ENCODE measurements at places on chromosomes 1 and 21.

DNA sequence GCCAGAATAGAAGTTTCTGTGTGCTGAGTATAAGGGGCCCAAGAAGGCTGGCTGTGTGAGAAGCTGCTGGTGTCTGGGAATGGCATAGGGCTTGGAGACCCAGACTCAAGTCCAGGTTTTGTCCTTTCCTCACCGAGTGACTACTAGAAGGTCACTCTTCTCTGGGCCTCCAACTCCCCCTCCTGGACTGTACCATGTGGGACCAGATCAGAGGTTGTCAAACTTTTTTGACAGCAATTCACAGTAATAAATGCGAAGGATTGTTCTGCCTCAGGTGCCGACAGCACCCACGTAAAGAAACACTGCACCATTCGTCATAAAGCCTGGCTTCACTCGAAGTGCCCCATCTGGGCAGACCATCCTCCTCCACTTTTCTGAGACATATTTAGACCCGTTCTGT lies 29.0 kb downstream of the PKP1 start:
- DNase-seq = no peak

DNA sequence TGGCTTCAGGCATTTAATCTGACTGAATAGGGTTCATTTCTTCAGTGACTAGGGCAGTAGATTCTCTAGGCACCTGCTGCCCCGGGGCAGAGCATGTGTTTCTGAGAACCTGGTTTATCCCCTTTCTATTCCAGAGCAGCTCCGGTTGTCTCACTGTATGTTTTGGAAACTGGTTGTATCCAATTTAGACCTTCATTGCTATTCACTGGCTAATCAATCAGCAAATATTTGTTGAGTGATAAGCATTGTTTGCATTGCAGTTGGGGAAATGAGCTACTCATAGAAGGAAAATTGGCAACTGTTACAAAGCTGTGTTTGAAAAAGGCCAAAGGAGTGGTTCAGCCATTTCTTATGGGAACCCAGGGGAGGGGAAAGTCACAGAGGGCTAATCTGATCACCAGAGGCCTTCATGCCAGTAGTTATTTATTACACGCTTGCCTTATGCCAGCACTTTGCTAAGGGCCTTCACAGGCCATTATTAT lies 2.9 kb downstream of the QSOX1 start:
- no peak for DNase-seq

DNA sequence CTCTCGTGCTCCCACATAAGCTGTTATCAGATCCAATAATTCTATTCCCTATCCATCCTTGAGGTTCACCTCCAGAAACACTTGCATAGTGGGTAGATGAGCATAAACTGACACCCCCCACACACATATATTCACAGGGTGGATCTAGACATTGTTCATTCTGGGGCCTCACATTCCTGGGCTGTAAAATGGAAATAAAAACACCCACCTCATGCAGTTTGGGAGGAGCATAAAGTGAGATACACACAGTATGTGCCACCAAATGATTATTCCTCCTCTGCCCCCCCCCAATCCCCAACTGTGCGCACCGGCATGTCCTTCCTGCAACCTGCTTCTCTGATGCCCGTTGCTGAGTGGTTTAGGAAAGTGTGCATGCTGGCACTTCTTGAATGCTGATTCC lies 17.9 kb downstream of the PRDM15 start:
- DNase-seq = no peak

GRCh38 chr21:33109574-33110339 lies 39.8 kb downstream of the OLIG1 start:
- no peak for DNase-seq

GRCh38 chr1:212718499-212718898 lies 18.9 kb upstream of the BATF3 start:
- no peak for DNase-seq

GRCh38 chr1:29237129-29237821 lies 953 bp downstream of the PTPRU start:
- DNase-seq = peak; percentile 33

- no peak for DNase-seq
Measured at GRCh38 chr21:27505516-27505915, 538.6 kb upstream of the ADAMTS5 start.

DNA sequence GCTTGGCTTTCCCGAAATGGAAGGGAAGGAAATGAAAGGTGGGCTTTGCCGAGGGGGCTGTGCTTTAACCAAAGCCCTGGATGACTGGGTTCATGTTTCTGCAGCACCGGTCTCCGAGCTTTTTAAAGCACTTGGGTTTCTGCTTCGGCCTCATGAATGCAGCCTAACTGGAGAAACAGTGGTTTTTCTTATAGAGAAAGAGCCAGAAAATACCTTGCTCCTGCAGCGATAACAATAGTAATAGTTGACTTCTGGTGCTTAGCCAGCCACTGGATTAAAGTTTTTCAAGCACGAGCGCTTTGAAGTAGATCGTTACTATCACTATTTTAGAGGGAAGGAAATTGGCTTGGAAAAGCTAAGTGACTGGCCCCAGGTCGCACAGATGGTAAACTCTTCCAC lies 500 bp upstream of the DOCK7 start:
- DNase-seq = no peak

DNA sequence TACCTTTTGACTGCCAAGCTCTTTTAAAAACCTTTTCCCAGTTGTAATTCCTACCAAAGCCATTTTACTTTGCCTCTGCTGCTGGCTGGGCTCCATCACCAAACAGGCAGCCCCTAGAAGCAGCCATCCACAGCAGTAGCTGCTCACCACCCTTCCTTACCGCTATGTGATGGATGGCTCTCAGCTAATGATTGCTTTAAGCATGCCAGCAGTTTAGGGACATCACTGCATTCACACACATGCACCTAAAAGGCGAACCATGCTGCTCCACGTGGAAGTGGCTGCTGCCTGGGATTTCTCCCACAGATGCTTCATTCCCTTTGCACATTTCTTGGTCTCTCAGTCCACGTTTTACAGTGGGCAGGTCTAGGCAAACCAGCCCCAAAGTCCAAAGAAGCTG lies 46.3 kb upstream of the PDE9A start:
- DNase-seq = no peak

- DNase-seq = no peak
Measured at GRCh38 chr21:25385911-25386474, 221.3 kb downstream of the MRPL39 start.

DNA sequence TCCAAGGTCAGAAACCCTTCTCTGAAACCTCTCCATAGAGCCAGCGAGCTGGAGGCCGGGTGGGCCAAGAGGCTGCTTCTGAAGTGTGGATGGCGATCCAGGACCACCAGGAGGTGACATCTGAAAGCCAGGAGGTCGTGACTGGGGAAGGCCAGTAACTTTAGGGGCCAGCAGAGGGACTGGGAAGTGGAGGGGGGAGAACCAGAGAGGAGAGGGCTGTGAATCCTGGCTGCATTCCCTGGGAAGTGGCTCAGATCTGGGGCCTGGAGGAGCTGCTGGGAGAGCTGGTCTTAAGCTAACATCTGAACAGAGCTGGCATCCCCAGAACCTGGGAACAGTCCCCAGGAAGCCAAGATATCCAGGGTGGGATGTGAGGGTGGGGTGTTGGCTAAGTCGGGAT lies 11.3 kb upstream of the EPHA8 start:
- DNase-seq = no peak

GRCh38 chr21:15839601-15840000 lies 109.8 kb downstream of the USP25 start:
- no peak for DNase-seq

GRCh38 chr1:89035080-89035479 lies 12.4 kb upstream of the GBP3 start:
- no peak for DNase-seq

GRCh38 chr1:201088395-201088794 lies 23.8 kb downstream of the CACNA1S start:
- no peak for DNase-seq

DNA sequence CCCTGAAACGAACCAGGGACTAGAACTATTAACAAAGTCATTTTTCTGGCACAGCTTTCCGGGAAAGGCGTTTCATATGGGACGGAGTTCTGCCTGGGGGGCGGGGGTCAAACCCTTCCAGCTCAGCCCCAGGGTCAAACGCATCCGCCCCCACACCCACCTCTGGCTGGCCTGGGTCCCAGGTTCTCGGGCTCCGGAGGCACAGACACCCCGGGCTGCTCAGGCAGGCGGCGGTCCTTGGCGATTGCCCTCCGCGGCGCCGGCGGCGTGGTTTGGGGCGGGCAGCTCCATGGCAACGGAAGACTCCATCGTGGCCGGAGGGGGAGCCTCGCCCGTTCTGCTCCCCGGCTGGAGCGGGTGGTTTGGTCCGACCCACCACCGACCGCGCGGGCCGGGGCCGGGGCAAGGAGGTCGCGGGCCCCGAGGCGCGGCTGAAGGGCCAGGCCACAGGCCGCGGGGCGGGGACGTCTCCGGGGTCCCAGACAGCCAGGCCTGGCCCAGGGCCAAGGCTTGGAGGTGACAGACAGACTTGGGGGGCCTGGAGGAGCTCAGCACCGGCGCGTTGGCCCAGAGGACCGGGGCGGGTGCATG lies at the start of gene CFAP74:
TSS of gene CFAP74 (minus strand) at position 246 of the 591 bp plus-strand sequence. CDS start 12,830 bp downstream, outside the sequence.
- no peak for DNase-seq

- no peak for DNase-seq
Measured at GRCh38 chr1:165695031-165695430, 3.3 kb downstream of the ALDH9A1 start.

DNA sequence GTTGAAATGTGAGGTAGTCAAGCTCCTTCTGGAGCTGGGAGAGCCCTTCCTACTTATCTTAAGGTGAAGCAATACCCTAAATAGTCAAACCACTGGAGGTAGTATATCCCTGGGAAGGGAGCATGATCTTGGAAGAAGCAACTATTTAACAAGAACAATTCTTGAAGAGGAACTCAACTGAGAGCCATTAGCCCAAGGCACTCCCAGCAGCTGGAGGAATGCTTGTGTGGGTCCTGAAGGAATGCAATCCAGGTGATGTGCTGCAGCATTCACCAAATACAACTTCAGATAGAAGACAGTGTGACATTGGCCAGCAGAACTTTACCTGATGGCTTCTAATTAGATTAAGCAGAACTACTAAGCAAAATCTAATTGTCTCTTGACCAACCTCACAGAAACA lies 9.5 kb downstream of the FCER1A start:
- no peak for DNase-seq
